ENCODE measurements at places on chromosomes 5 and 9.
A peak's percentile ranks its signal among the peaks of the same experiment; 100 is the strongest.

DNA sequence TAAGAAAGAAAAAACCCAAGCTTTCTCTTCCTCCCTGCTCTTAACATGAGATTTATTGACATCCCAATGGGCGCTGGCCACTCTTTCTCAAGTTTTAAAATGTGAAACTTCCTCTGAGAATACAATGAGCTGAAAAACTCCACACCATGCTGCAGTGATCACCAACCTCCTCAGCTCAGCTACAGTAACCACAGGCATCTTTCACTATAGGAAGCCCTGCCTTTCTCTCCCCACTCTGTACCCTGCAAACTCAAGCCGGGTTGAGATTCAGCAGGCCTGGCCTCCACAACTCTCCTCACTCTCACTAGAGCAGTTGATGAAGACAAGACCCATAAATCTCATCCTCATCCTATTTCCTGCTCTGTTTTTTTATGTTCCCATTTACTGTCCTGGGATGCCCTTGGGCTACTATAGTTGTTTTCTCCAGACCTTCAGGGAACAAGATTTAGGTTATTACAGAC, 48.3 kb downstream of the SH3TC2 start:
- DNase-seq = no peak

DNA sequence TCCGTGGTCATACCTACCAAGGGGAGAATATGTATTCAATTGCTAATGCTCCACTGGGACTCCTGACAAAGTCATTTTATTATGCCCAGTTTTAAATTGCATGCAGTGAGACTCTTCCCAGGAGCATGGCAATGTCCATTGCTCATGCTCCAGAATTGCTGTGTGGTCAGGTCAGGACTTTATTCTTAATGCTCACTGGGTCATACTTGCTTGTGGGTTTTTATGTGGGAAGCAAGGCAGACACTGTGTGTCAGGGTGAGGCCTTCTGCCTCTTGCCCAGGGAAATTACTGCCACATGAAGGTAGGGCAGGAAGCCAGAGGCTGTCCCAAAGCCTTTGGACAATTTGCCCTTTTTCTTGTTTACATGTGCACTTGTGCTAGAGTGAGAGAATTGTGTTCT, 164.6 kb upstream of the MEF2C start:
- no peak for DNase-seq

GRCh38 chr9:98839724-98840123, 32.3 kb downstream of the GALNT12 start:
- DNase-seq = no peak

- peak; percentile 59 for DNase-seq
These were observed 24.3 kb upstream of the POMT1 start for GRCh38 chr9:131478421-131478868.

- no peak for DNase-seq
These were observed 652.6 kb downstream of the CETN3 start for GRCh38 chr5:89756955-89757354.

- no peak for DNase-seq
These were observed 75.3 kb downstream of the ARHGAP26 start for GRCh38 chr5:142845402-142845921.

DNA sequence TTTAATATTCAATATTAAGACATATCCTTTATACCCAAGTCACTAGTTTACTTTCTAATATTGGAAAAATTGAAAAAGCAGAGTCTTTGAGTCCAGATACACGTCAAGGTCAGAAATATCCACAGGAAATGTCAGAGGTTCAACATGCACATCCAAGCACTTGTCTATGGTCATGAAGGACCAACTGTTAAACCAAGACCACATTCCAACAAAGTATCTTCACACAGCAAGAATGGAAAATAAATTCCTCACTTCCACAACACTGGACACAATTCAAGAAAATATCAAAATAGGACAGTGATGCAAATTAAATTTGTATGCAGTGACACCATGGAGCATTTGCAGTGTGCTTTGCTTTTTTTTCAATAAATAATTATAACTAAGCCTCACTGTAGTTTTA, 142.5 kb downstream of the GABRB2 start:
- no peak for DNase-seq
